Right ventricle myocardium superior (tissue), 1 donor: ENCODE measurements at places on chromosomes 2 and 18. TPM values are rescaled to one million over a fixed set of nuclear protein-coding genes. Genes with fewer than 3 reads are reported as not detected.

The ITGA6 gene
- total RNA-seq, result 44.4 TPM

The HJURP gene
- total RNA-seq, result 0.40 TPM

The XRCC5 gene
- total RNA-seq, result 125 TPM

The RASGRP3 gene
- 53.1 TPM for total RNA-seq

The WDR35 gene
- 4.2 TPM for total RNA-seq

The FSHR gene
- total RNA-seq, result 0.46 TPM

The PTPRN gene
- not detected for total RNA-seq

The XIRP2 gene
- total RNA-seq, result 206 TPM

The C2orf66 gene
- total RNA-seq, result not detected

The CERKL gene
- not detected for total RNA-seq

The PAIP2B gene
- 69.7 TPM for total RNA-seq

The RGPD4 gene
- total RNA-seq, result 0.11 TPM

The ZSWIM2 gene
- total RNA-seq, result not detected

The SULT1C4 gene
- total RNA-seq, result 2.7 TPM

The UBE2E3 gene
- total RNA-seq, result 49.2 TPM

The G6PC2 gene
- not detected for total RNA-seq

The CNRIP1 gene
- total RNA-seq, result 9.3 TPM

The ASB18 gene
- total RNA-seq, result 4.5 TPM

The ANKRD44 gene
- total RNA-seq, result 7.4 TPM

The KIF5C gene
- 1.2 TPM for total RNA-seq

The SERPINB4 gene
- not detected for total RNA-seq
